ENCODE measurements at places on chromosomes 2 and 18.

- DNase-seq: no peak
These were observed 30.5 kb downstream of the B3GNT7 start for GRCh38 chr2:231425811-231426703.

GRCh38 chr18:23501626-23502025 lies 1.7 kb upstream of the RMC1 start:
- no peak for DNase-seq

DNA sequence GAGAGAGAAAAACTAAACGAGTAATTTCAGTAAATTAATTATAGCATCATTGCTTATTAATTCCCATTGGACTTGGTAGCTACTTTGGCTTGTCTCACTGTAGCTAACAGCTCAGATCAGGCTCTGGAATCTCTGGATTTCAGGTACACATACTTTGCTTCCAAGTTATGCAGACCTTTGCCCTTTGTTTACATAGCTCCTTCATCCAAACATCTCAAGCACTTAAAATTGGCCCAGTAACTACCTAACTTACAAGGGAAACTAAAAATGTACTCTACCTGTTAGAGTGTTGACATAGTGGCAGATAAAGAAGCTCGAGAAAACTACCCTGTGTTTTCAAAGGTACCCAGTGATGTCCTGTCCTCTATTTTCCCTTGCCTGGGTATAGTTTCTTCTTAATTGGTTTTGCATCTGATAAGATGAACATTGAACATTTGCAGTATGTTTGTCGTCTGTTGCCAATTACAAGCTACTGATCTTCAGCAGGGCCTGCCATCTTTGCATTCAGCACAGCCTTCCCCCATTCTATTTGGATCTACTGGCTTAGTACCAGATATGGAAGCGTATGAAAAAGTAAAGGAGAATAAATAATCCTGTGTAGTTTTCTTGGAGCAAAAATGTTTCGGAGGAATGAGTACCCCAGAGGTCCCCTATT lies 601.5 kb upstream of the FANCL start:
- no peak for DNase-seq

DNA sequence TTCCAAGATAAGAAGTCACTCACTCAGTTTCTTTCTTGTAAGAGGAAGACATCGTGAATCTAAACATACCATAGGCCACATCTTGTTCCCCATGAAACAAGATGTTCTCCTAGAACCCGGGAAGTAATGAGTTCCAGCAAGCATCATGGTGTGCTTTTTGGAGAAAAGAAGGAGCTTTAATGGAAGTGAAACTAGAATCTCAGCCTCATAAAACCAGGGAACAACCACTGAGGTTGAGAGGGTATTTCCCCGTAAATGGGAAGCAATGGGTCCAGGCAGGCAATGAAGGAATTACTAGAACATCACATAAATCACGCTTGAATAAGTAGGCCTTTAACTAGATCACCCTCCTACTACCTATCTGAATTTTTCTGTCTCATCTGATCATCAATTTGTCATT lies 40.3 kb downstream of the PSTPIP2 start:
- no peak for DNase-seq

GRCh38 chr2:45026924-45027450 lies 17.7 kb upstream of the SIX2 start:
- DNase-seq: no peak
